ENCODE measurements at places on chromosomes 1 and 21. TPM values are rescaled to one million over a fixed set of nuclear protein-coding genes. Genes with fewer than 3 reads are reported as not detected.

DNA sequence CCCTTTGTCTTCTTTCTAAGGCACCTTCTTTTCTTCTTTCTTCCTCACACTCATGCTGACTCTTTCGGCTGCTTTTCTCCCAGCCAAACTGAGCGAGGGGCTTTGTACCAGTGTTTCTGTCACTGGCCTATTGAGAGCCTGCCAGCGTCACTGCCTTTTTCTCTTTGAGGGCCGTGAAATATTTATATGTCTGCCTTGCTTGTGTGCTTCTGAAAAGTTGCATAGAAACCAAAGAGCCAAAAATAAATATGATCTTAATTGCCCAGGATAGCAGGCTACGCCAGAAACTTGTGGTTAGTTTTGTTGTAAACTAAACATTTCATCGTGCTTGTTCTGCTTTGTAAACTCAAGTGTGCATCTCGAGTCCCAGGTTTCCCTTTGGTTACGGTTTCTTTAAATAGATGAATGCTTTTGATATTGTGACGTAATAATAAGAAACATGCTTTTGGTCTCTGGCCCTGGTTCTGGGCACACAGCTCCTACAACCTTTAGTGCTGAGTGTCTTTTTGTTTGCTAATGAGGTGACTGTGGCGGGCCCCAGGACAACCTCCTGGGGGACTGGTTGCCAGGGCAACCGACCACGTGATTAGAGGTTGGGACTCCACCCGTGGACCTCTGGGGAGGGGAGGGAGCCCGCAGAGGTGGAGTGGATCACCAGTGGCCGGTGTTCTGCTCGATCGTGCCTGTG lies 10.8 kb downstream of the SLC37A1 start:
- DNase-seq = no peak

- no peak for DNase-seq
These were observed 46.5 kb downstream of the RNF11 start for GRCh38 chr1:51282605-51283004.

- DNase-seq = no peak
These were observed 11.3 kb downstream of the TMEM63A start for GRCh38 chr1:225870911-225871310.

GRCh38 chr1:158035976-158036583 lies 42.6 kb downstream of the KIRREL1 start:
- DNase-seq = no peak

DNA sequence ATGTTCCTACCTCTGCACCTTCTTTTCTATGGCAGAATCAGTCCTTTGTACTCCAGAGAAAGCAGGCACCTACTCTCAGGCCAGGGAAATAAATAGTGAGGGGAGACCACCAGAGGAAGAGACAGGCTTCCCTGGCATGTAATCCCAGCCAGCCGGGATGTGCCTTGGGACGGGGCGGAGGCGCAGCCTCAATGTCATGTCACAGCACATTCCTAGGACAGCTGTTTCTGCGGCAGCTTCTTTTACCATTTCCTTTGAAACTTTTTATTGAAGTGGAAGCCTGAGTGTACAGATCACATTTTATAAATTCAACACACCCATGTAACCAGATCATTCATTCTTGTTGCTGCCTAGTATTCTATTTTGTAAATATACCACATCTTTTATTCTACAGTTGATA lies 67.9 kb upstream of the ZNF326 start:
- no peak for DNase-seq

DNA sequence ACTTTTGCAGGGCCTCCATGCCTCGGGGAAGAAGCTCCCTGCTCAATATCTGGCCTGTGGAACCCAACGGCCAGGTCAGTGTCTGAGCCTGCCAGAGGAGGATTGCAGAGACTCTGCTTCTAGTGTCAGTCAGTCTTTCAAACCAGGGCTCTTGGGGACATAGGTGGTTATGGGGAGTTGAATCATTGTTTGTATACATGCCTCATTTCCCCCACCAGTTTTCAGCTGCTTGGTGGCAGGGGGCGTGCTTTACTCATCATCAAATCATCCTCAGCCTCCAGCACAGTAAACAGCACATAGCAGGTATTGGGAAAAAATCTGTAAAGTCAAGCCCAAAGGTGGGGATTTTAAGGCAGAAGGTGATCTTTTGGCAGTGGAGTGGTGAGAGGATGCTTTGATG lies 17.4 kb upstream of the FAM89A start:
- no peak for DNase-seq

GRCh38 chr1:209190591-209191261 lies 392.8 kb upstream of the CAMK1G start:
- DNase-seq = no peak

DNA sequence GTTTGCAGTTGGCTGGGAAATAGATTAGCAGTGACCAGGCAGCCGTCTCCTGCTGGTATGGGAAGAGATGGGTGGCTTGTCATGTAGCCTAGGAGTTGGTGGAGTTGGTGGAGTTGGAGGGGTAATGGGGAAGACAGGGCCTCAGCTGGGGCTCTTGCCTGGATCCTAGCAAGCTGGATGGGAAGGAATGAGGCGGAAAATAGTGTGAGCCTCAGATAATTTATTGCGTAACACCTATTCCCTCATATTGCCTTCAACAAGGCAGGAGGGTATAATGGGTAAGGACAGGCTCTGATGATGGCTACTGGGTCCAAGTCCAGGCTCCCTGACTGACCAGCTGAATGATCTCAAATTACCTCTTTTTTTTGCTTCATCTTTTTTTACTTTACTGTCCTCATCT lies 12.6 kb downstream of the MAP7D1 start:
- DNase-seq = no peak

DNA sequence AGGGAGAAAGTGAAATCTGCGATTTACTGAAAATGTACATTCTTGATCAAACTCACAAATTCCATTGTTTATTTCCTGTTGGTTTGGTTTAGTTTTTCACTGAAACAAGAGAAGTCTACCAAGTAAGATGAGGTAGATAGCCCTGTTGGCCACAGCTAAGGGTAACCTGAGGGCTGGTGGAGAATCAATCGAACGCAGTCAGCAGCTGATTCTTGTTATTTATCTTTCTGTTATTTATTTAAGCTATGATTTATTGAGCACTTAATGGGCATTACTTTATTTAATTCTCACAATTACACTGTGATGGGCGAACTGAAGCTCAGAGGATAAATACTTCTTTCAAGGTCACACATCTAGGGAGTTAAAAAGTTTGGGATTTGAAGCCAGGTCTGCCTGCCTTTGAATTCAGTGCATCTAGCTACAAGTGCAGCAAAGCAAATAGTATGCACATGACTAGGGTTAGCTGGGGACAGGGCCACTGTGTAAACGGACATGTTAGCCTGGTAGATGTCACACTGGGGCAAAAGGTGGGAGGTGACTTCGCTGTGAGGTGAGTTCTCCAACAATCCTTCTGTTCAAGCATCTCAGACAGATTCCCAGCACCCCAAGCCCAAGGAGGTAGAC lies 106.5 kb upstream of the GADD45A start:
- no peak for DNase-seq

DNA sequence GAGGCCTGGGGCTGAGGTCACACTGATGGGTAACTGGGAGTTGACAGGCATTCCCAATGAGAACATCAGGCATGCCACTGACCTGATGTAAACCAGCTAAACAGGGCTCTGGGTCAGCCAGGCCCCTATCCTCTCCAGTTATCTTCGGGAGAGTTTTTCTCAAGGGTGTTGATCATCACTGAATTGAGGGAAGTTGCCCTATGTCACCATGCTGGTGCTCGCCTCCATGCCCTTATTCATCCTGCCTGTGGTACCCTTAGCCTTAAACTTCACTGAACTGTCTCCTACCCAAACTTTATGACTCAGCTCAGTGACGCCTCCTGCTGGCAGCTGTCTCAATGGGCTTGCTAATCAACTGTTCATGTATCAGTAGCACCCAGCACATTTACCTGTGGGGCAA lies 80.7 kb upstream of the TNR start:
- DNase-seq = no peak

DNA sequence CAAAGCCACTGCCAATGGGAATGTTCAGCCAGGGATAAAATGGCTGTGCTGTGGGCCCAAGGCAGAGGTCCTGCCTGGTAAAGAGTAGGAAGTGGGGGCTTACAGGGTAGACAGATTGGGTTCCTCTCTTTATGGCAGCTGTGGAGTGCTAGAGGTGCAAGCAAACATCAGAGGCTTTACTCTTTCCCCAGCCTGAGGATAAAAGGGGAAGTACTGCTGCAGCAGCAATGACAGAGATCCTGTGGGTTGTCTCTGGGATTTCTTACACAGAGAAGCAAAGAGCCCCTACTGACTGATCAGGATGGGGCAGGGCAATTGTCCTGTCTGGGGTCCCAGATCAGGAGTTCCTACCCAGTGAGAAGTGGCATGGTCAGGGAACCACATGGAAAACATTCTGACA lies 54.2 kb downstream of the DRAM2 start:
- no peak for DNase-seq

- no peak for DNase-seq
These were observed 16.5 kb upstream of the PIGV start for GRCh38 chr1:26771285-26771642.

GRCh38 chr1:53115403-53116306 lies 26.8 kb downstream of the SLC1A7 start:
- DNase-seq = no peak

DNA sequence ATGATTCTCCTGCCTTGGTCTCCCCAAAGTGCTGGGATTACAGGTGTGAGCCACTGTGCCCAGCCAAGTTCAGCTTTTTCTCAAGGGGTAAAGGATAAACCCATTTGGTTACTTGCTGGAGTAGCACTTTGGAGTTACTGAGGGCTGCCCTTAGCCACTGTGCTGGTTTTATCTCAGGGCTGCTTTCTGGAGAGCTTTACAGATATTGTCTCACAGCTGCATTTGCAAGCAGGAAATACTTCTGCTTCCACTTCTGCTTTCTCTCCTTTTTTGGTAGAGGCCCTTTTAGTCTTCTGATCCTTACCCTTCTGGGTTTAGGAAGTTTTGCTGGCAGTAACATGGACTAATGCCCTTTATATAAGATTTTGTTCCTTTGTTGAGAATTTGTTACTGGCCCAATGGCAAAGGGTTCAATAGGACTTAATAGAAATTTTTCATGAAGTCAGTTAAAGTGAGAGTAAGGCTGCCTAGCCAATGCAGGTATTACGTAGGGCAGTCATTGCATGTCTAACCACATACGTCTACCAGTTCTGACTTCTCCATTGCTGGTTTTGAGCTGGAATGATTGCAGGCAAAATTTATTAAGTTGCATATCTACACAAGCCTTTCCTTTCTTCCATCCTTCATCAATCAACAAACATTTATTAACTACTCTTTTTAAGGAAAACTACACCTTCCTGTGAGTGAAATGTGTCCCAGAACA lies 24.4 kb downstream of the CAP1 start:
- no peak for DNase-seq

DNA sequence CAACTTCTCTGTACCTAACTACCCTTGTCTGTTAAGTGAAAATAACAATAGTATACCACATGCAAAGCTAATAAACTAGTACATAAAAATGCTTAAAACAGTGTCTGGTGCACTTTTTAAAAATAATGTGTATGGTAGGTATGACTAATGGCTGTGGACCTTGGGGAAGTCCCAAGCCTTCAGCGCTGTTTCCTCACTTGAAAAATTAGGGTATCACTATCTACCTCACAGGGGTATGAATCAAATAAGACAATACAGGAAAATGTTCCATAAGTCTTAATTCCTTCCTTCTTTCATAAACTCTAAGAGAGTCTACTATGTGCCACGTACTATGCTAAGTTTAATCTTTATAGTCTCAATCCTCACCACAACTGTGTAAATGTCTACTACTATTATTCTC lies 32.0 kb downstream of the EGLN1 start:
- DNase-seq = no peak

DNA sequence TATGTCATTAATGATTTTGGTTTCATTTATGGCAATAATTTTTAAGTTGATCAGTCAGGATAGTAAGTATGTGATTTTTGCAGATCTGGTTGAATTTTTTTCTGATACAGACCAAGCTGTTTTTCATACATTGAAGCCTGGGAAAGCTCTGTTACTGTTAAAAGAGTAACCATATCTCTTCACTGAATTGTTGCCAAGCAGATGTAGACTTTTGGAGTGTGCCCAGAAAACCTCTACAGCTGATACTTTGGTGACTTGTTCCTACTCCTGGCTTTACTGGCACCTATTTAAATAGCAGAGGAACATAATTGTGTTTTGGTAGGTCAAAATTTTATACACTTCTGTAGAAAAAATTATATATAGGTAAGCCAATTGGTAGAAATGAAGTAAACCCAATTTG lies 49.4 kb downstream of the NFIA start:
- no peak for DNase-seq

DNA sequence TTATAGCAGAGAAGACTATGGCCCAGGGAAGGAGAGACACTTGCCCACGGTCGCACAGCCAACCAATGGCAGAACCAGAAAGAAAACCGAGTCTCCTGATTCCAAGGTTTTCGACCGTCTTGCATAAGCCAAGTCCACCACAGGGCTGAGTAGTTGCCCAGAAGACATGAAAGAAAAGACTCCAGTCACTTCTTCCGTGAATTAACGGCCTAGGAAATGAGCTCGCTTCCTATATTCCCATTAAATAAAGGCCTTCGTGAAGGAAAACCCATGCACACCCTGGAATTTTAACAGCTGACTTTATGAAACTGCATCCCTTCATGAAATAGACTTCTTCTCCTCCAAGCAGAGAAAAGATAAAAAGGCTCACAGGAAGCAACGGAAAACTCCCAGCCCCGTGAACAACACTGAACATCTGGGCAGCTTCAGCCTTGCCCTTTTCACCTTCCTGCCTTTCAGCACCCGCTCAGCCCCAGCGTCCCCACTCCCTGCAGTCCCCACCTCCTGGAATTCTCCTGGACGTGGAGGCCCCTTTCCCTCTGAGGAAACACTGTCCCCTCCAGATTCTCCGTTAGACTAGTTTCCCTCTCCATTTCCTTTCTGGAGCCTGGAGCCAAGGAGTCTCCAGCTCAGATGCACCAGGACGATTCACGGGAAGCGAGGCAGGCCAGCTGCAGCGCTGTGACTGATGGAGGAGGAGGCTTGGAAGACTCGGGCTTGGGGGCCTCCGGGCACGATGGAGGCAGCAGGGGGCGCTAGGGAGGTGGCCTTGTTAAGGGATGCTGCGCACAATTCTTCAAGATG lies 2.7 kb upstream of the MYOC start:
- no peak for DNase-seq

DNA sequence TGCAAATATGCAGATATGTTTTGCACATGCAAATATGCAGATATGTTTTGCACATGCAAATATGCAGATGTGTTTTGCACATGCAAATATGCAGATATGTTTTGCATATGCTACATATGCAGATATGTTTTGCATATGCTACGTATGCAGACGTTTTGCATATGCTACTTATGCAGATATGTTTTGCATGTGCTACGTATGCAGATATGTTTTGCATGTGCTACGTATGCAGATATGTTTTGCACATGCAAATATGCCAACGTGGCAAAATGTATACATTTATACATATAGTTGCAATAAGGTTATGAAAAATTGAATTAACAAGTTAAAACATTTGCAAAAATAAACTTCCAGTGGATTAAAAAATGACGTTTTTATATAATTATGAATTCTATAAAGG lies 30.8 kb upstream of the TP53BP2 start:
- DNase-seq = no peak

GRCh38 chr1:186681121-186681520 lies 898 bp upstream of the PTGS2 start:
- no peak for DNase-seq

Gene LYSMD1
- 10.0 TPM for total RNA-seq

Gene AGRN
- total RNA-seq = 221 TPM

Gene NHLH1
- total RNA-seq = 0.18 TPM

Gene ACBD6
- 55.0 TPM for total RNA-seq

Gene CFHR1
- total RNA-seq = not detected

Gene KPRP
- total RNA-seq = not detected

Gene RNU1-2
- total RNA-seq = 1,620 TPM

Gene RIPK4
- 6.1 TPM for total RNA-seq

Gene AIM2
- not detected for total RNA-seq

Gene NCF2
- 1.2 TPM for total RNA-seq

Gene GBP3
- total RNA-seq = 14.3 TPM

Gene MYCL
- total RNA-seq = 0.62 TPM
